Eye (tissue), 1 donor: ENCODE measurements at places on chromosomes 2 and 18.

DNA sequence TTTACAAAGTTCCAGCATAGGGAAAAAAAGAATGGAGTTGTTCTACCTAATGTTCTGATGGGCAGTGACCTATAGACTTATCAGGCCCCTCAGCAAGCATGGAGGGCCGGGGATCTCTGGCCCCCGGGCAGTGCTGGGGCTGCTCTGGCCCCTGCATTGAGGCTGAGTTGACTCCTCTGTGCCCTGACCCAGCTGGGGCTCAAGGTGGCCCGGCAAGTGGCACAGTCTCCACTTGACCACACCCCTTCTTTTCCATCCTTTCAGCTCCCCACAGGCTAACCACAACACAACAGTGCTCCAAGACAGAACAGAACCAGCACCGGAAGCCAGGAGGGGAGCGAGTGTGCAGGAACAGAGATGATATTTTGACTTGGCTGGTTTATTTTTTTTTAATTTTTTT lies 19.9 kb downstream of the TOGARAM2 start:
- DNase-seq: no peak

GRCh38 chr18:54423831-54424230 lies 66.1 kb downstream of the C18orf54 start:
- DNase-seq: no peak

GRCh38 chr2:216109962-216110614 lies 940 bp downstream of the XRCC5 start:
- peak; percentile 53 for DNase-seq

DNA sequence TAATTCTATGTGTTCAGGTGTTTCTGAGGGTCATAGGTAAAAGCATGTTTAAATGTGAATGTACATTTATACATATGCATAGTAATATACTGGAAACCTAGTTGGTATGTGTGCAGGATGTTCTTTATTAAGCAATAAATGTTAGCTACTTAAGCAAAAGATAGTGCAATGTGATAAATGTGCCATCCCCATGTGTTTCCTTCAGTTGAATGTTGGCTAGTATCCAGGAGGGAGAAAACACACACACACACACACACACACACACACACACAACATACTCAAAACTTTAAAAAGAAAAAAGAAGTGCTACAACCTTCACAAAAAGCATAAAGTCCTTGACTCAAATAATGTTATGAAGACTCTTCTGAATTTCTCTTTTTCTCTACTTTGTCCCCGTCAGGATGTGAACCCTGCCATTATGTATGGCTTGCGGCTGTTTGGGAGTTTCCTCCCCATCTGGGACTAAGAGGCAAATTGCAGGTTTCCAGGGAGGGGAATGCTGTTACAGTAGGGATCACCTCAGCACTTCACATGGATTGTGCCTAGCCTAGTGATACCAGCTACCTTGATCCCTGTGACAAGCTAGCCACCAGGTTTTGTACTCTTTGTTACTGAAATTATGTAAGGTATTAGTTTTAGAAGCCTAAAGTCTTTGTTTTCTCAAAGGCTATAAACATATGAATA lies 82.6 kb downstream of the IKZF2 start:
- DNase-seq: no peak

GRCh38 chr2:197500503-197501131 lies 438 bp downstream of the HSPE1 start:
- DNase-seq: peak; percentile 65

GRCh38 chr18:5824370-5824984 lies 70.8 kb downstream of the TMEM200C start:
- no peak for DNase-seq

GRCh38 chr2:141534666-141535362 lies 596.0 kb downstream of the LRP1B start:
- DNase-seq: peak; percentile 79

DNA sequence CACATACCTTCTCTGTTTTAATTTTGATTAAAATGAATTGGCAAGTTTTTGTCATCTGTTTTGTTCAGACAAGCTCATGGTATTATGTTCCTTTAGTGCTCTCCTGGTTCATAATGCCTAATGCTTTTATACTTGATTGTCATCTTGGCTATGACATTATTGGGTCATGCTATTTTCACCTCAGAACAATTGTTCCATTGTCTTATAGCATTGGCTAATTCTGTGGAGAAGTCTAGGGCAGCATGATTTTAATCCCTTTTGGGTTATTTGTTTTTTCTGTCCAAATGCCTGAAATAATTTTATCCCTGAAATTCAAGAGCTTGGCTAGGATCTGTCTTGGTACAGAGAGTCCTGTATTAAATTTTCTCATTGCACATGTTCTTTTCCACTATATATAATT lies 83.8 kb upstream of the CCDC85A start:
- DNase-seq: peak; percentile 63

DNA sequence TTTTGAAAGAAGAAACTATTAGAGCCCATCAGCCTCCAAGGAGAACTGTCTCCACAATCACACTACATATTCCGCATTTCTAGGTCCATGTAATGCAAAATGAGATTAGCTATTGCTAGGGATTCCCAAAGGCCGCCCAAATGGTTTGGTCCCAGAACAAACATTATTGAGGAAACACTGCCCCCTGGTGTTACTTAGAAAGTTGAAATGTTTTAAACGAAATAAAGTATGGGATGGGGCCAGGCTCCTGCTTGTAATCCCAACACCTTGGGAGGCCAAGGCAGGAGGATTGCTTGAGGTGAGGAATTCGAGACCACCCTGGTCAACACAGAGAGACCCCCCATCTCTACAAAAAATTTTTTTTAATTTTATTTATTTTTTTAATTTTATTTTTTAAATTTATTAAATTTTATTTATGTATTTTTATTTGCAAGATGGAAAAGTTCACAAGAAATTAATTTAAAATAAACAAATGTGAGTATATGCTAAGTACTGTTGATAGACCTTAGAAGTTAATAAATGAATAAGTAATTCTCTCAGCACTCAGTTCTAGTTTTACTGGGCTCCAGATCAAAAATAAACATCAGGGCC lies 5.5 kb downstream of the NHEJ1 start:
- peak; percentile 94 for DNase-seq

DNA sequence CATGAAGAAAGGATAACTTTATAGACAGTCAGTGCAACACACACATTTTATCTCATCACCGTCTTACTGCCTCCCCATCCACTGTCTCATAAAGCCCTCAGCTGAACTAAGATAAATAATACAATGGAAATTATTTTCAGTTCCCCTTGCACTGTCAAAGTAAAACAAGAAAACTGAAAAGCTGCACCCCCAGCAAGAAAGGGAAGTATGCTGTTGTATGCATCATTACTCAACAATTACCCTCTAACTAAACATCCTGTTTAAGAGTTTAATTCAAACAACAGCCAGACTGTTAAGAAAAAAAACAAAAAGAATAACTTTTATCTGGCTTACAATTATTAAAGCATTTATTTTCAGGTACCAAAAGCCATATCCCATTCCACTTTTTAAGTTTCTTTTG lies 25.0 kb downstream of the MPPE1 start:
- no peak for DNase-seq

DNA sequence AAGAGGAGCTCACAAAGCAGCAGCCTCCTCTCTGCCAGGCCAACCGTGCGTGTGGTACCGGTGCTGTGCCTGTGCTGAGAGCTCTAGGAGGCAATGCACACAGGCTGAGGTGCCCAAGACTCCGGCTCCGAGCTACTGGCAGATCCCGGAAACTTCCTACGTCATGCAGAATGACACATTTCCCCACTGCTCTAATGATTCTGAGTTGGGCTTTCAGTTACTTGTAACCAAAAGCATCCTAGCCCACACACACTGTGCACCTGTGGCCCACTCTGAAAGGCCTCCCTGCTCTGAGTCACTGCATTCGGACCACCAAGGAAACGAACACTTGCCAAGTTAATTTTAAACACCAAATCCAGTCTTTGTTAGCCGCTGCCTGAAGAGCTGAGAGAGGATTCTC lies 9.3 kb upstream of the RNU4ATAC start:
- no peak for DNase-seq

DNA sequence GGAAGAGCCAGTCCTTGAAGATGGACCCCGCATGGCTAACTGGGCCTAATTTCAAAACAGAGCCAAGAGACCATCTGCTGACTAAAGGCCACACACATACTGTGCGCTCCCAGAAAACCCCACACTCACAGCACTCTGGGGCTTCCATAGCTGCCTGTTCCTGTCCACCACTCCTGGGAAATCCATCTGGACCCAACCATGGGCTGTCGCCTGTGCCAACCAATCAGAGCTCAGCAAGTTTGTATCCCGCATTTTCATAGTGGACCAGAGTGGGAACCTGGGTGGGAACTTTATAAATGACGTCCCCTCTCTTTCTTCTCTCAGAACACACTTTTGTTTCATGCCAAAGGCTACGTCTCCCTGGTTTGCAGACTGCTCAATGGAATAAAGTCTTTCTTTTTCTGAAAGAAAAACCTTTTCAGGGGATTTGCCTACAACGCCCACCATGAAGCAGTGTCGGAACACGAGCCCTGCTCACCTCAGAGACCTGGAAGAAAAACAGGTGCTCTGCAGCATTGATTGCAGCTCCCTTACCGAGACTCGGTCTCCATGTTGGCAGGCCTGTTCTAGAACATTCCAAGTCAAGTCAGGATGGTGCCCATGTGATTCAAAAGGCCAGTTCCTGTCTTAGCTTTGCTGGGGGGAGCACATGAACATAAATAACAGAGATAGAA lies 137.2 kb upstream of the GPC1 start:
- DNase-seq: no peak
